ENCODE measurements at places on chromosomes 16 and 17.

DNA sequence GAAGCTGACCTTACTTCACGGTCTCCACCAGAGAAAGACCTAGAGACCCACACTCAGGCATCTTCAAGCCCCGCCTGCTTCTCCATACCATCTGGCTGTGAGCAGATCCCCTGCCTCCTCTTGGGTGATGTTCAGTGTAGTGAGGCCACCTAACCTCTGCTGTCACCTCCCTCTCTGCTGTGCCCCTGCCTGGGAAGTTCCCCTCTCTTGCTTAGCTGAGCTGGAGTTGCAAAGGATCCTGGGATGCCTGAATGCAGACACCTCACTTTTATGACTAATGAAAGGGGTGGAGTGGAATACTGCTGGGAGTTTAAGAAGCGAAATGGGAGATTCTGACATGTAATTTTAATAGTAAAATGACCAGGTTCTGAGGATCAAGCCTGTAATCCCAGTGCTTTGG is 5.8 kb downstream of the IRX3 start:
- DNase-seq, result no peak

- no peak for DNase-seq
These were observed 52.8 kb downstream of the MARCHF10 start for GRCh38 chr17:62755141-62755851.

GRCh38 chr16:12120217-12120981 is 143.9 kb downstream of the SNX29 start:
- peak; percentile 82 for DNase-seq

GRCh38 chr16:80804526-80805383 is at the start of gene CDYL2:
CDYL2 (minus strand) TSS chr16:80804598; CDS start chr16:80804173, 425 bp downstream.
- no peak for DNase-seq

- no peak for DNase-seq
These were observed 43.2 kb downstream of the RPH3AL start for GRCh38 chr17:309361-309888.

Measured in NCI-H1436 (cell line).